ENCODE measurements at places on chromosomes 5 and 9.

DNA sequence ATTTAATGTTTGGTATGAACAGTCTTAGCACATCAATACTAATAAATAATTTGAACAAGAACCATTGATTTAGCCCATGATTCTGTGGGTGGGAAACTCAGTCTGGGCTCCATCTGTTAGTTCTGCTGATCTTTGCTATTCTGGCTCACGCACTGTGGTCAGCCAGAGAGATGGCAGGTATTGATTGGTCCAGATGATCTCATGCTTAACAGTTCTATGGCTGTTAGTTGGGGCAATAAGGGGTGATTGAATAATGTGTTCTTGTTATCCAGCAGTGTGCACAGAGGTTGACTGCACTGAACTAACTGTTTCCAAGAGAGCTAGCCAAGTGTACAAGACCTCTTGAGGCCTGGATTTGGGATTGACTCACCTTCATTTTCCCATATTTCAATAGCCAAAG is 824.3 kb downstream of the SEMA5A start:
- no peak for DNase-seq

DNA sequence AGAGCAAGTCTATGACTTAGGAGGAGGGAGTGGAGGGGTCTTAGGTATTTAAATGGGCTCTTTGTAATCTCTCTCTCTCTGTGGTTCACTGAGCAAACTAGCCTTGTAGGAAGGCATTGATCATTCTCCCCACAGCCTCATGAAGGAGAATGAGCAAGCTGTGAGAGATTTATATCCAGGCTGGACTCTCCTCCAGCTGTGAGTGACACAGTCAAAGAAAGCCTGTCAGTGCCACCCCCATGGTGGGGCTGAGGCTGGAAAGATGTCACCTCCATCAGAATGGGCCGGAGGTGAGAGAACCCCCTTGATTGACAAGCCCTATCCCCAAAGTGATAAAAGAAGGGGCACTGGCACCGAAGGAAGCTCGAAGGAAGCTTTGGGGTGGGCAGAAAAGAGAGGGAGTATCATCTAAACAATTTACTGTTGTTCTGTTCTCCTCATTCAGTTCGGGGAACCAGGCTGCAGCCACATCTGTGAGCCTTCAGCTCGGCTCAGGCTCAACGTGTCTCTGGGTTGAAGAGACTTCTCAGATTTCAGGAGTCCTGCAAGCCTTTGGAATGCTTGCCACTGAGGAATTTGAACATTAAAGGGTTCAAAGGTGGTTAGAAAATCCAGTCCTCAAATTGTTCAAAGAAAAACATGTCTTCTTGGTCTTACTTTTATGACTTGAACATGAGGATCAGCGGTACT is 538.2 kb upstream of the ZNF462 start:
- DNase-seq = no peak

DNA sequence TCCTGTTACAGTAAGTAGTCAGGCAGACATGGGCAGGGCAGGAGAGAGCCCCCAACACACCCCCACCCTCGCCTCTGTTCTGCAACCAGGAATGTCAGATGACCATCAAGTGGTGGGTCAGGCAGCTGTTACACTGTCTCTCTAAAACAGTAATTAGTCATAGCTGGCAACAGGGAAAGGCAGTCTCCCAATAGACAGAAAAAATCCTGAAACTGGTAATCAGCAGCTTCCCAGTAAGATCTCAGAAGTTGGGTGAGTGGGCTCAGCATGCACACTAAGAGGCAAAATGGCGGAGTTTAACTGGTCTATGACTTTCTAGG is 90.2 kb downstream of the C5orf15 start:
- DNase-seq = no peak

DNA sequence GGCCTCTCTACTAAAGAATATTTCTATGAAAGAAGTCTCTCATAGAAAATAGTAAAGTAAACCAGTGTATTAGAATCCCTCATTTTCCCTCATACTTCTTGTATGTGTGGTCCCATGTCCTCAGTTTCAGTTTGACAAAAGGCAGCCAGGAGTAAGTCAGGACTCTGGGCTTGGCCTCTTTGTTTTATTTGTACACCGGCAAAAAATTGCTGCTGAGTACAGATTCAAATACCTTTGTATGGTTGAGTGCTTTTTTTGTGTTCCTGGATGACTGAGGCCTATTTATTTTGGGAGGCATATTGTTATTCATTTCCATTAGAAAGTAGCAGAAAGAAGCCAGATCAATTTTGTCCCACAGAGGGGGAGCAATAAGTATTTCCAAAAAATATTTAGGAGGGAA is 47.3 kb upstream of the CEP78 start:
- no peak for DNase-seq

DNA sequence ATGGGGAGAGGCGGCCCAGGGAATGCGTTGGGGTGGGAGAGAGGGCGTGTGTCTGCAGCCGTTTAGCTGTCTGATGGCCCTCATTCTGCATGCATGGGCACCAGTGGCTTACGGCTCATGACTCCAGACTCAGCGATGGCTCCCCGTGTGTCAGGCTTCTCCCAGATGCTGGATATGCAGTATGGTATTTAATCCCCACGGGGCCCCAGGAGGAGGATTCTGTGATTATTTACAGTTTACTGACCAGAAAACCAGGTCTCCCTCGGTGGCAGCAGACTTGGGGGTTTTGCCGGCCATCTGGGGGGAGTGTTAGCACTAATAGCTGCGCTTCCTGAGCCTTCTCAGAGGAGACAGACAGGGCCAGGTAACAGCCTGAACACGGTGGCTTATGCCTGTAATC is 4.3 kb downstream of the PRDM12 start:
- DNase-seq = no peak
